Stimulated activated CD8-positive, alpha-beta memory T cell treated with anti-CD3 and anti-CD28 coated beads, Interleukin-7, amount 100 ng/mL, for 1 hour (primary cell): ENCODE measurements at places on chromosomes 11 and 22.

DNA sequence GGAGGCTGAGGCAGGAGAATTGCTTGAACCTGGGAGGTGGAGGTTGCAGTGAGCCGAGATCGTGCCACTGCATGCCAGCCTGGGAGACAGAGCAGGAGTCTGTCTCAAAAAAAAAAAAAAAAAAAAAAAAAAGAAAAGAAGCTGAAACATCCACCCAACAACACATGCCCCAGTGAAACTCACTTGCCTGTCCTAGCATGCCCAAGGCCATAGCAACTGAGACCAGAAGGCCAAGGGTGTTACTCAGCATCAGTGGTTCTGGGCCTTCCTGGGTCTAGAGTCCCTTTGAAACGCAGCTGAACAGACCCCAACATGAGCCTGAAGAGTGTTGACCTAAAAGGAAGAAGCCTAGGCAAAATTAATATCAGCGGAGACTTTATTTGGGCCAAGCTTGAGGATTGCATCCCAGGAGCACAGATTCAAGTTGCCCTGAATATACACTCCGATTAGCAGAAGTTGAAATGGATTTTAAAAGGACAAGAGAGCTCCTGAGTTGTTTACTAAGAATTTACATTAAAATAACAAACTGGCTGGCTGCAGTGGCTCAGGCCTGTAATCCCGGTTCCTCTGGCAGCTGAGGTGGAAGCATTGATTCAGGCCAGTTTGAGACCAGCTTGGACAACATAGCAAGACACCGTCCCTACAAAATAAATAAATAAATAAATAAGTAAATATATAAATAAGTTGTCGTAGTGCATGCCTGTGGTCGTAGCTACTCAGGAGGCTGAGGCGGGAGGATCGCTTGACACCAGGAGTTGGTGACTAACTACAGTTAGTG lies 7.0 kb downstream of the PRDX5 start:
- no peak for DNase-seq

DNA sequence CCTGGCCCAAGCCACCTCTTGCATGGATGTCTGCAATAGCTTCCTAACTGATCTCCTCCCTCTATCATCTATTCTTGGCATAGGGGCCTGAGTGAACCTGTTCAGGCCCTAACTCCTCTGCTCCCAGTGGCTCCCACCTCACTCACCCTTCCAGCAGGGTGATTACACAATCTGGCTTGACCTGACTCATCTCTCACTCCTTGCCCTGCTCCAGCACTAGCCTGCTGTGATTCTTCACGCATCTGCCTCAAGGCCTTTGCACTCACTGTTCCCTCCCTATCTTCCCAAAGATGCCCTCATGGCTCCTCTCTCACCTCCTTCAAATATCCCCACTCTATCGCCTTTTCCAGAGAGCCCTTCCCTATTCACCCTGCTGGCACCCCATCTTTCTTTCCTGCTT lies 10.5 kb downstream of the SCN4B start:
- DNase-seq = no peak

DNA sequence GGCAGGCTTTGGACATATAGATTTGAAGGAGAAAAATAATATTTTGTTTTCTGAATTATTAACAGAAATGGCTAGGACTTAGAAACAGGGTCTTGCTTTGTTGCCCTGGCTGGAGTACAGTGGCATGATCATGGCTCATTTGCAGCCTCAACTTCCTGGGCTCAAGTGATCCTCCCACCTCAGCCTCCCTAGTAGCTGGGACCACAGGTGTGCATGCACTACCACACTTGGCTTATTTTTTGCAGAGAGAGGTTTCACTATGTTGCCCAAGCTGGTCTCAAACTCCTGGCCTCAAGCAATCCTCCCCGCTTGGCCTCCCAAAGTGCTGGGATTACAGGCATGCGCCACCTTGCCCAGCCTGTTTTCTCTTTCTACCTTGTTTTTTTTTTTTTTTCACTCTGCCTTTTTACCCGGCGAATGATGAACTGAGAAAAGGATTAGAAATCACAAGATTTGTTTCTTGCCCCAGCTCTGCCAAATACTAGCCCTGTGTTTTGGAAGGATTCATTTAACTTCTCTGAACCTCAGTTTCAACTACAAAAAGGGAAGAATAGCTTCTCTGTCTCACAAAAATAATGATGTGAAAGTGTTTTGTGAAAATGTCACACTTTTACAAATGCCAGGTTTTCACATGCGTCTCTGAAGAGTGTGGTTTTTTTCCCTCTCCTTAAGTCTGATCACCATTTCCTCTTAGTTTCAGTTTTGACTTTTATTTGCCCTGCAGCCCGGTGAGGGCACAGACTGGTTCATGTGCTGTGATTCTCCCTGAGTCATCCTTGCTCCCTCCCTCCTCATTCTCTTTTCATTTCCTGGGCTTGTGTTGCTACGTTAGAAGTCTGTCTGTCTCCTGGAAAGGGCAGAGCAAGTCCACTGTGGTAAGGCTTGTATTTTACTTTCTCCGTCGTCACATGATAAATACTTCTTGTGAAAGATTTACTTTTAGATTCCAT lies 67.7 kb downstream of the BCL2L13 start:
- DNase-seq = no peak

DNA sequence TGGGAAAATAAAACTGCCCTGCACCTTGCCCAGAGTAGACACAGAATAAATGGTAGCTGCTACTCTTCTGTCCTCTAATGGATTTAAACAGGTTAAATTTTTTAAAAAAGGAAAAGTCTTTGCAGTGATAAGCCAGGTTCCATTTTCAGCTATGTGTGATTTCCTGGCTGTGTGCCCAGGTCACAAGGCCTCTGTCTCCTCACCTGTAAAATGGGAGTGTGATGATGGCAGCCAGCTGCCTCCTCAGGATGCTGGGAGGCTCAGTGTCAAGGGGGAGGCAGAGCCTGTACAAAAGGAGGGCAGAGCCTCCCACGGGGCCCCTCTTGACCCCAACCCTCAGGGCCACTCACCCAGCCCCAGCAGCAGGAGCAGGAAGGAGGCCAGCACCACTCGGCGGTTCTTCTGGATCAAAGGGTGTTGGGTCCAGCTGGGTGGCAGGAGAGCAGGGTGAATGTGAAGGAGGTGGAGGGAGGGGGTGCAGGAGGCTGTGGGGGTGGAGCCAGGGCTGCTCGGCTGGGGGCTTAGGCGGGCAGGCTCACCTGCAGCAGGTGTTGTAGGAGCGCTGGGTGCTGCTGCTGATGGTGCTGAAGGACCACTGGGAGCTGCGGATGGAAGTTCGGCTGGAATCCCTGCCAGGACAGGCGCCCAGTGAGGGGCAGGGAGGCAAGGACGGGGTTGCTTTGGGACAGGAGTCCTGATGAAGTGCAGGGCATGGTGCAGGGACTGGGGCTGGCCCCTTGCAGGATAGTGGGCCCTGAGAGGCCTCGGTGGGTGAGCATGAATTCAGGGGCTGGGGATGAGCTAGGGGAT lies 1.9 kb downstream of the TMEM134 start:
- DNase-seq = no peak

GRCh38 chr22:19497245-19497644 lies 17.5 kb downstream of the CDC45 start:
- DNase-seq = no peak

GRCh38 chr11:70537576-70538571 lies 139.5 kb downstream of the CTTN start:
- DNase-seq = no peak

DNA sequence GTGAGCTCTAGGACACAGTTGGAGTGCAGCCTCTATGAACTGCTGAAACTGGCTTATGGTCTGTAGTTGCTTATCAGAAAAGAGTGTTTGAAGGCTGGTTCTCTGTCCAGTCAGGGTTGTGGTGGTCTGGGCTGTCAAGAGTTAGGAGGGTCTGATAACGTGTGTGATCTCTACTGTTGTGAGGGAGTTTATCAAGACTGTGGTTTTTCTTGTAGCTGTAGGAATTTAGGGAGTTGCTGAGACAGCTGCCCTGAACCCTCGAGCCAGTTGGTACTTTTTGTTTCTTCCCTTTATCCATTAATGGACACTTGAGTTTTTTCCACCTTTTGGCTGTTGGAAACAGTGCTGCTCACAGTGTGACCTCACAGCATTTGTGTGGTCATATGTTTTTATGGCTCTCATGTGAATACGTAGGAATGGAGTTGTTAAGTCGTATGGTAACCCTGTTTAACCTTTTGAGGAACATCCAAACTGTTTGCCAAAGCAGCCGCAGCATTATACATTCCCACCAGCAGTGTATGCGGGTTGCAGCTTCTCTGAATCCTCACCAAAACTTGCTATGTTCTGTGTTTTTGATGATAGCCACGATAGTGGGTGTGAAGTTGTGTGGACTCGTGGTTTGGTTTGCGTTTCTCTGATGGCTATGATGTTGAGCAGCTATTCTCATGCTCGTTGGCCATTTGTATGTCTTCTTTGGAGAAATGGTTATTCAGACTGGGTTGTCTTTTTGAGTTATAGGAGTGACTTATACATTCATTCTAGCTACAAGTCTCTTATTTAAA lies 20.9 kb upstream of the DGCR8 start:
- DNase-seq = no peak

- DNase-seq = no peak
These were observed 3.4 kb downstream of the DGCR6 start for GRCh38 chr22:18909556-18909955.

GRCh38 chr11:110428956-110429730 lies 605 bp upstream of the FDX1 start:
- DNase-seq = no peak

- no peak for DNase-seq
These were observed 1.4 kb downstream of the KDM2A start for GRCh38 chr11:67120456-67120855.

DNA sequence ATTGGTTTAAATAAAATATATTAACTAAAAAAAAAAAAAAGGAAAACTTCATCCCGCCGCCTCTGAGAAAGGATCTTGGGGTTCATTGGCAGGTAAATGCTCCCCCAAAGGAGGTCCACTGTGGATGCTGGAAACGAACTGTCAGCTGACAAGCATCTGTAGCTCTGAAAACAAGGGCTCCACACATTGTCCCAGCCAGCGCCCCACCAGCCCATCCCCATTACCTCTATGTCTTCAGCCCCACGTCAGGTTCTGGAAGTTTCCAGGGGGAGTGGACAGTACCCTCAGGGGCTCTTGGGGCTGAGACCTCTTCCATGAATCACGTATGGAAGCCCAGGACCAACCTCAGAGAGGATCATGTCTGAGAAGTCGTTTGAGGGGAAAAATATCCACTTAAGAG lies 66.4 kb upstream of the WNT7B start:
- DNase-seq = no peak

DNA sequence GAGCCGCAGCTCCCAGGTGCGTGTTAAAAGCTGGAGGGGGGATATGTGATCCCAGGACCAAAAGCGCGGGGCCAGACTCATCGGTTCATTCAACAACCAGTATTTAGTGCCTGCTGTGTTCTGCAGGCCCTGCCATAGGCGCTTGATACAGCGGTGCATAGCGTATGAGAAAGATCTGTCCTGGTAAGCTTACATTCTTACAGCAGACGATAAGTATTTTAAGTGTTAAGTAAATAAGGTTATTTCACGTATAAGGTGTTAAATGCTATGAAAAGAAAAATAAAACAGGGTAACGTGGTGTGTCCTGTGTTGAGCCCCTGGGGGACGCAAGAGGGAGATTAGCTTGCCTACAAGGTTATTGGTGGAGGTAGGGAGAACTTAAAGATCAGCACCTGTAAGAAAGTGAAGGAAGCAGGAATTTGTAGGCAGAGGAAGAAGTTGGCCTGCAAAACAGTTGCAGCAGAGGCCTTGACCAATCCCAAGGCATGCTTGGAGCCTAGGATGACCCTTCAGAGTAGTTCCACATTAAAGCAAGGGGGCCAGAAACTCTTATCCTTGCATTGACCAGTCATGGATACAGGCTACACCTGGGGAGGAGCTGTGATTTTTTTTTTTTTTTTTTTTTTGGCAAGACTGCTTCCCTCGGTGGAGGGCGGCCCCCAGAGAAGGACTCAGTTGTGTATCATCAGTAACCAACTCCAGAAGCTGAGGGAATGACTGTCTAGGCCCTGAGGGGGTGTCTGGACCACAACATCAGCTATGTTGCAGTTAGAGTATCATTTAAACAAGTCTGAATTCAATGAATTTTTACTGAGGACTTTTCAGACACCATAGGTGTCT lies 487 bp upstream of the LIPT2 start:
- DNase-seq = no peak

- no peak for DNase-seq
These were observed 13.3 kb downstream of the PRR33 start for GRCh38 chr11:1878137-1879031.

- DNase-seq = no peak
These were observed 40.7 kb downstream of the ARFGAP3 start for GRCh38 chr22:42816336-42816735.

DNA sequence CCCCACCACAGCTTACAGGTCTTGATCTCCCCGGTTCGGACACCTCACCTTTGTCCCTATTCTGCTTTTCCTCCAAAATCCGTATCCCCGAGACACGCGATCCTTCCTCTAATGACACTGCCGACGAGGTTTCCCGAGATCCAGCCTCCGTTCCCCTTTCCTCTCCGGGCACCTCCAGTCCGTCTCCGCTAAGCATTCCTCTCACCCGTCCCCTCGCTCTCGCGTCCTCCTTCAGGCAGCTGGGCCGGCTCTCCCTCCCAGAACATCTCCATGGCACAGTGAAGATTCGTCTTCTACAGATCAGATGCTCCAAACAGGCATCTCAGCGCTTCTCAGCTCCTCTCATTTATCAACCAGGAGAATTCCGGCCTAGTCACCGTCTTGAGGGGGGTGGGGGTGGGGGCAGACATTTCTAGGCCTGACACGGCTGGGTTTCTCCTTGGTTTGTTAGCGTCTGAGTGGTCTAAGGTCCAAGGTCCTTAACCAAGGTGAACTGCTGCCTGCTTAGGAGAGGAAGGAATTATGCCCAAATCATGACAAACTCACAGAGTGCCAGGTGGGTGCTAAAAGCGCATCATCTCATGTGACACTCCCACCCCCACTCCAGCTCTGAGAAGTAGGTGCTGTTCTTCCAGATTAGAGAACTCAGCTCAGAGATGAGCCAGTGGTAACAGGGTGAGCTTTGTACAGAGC lies at the start of gene SPTBN2:
Gene SPTBN2, minus strand, starts transcription at position 524 of the 693 bp plus-strand sequence. CDS start 7,976 bp downstream, outside the sequence.
- DNase-seq = no peak

GRCh38 chr22:21816787-21817496 lies 50.5 kb downstream of the MAPK1 start:
- no peak for DNase-seq

DNA sequence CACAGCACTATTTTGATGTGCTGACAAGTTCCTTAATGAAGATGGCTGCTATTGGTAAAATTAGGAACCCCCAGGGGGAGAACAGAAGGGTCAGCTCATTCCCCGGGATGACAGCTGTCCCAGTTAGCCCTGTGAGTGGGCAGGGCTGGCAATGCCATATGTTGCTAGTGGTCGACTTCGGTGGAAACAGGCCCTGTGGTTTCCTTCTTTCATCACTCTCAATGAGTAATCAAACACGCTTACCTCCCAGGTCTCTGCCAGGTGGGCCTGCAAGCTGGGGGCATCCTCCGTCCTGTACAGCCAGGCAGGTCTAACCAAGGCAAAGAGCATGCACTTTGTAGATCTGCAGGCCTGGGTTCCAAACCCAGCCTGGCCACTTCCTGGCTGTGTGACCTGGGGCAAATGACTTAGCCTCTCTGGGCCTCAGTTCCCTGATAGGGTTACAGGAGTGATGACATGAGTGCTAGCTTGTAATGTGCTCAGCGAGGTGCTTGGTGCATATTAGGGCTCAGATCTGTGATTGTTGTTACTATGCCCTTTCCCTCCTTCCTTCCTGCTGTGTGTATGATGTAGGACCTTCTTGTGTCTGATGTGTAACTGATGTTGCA lies 85.2 kb downstream of the TSPAN18 start:
- no peak for DNase-seq
